NCI-H2107 (cell line): ENCODE measurements at places on chromosomes 7 and 10.

GRCh38 chr7:36474283-36475010, 84.8 kb downstream of the ANLN start:
- no peak for DNase-seq

- DNase-seq = no peak
Observed at GRCh38 chr7:105794741-105795729, 81.4 kb downstream of the ATXN7L1 start.

DNA sequence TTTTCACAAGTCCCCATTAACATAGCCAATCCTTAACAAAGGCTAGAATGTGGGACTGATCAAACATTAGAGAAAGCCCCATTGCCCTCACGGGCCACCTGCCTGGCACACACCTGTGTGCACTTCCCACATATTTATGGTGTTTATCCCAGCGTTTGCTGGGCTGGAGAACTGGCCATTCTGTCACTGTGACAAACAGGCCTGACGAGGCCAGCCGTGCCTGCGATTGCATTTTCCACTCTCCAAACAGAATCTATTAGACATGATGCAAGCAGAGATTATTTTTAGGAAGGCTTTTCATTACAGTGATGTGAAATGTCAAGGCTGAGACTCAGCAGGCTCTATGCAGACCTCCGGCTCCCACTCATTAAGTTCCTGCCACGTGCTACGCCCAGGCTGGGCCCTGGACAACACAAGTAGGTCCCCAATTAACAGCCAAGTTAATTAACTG, 20.4 kb downstream of the PTPRN2 start:
- no peak for DNase-seq

DNA sequence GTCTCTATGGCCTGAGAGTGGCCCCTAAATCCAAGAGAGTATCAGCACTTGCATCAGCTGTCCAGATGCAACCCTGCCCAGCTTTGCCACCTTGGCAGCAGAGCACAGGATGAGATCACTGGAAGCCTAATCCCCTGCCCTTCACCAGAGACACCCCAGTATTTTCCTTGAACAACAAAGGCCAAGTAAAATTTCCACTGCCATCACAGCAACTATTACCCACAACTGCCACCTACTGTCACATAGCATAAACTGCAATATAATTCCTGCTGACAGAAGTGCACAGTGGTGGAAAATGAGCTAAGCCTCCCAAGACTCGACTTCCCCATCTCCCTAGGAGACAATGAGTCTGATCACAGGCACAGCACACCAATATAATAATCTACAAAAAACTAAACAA, 462.8 kb upstream of the ZWINT start:
- DNase-seq = no peak

- DNase-seq = no peak
Observed at GRCh38 chr10:4943821-4944220, 19.4 kb upstream of the AKR1C1 start.

DNA sequence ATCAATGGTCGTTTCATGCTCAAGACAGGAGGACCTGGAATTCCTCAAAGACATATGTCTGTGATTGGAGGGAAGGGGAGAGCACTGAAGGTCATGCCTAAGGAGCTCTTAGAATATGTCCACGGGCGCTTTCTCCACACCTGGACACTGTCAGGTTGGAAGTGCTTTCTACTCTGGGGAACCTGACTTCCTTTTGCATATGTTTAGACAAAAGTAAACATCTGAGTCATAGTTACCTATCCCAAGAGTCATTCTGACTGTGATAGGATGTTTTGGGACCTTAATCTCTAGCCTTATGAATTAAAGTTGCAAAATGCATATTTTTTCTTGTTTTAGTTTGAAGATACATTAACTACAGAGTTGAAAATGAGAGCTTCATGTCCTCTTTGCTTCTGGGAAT, 251.7 kb downstream of the KLF6 start:
- no peak for DNase-seq

DNA sequence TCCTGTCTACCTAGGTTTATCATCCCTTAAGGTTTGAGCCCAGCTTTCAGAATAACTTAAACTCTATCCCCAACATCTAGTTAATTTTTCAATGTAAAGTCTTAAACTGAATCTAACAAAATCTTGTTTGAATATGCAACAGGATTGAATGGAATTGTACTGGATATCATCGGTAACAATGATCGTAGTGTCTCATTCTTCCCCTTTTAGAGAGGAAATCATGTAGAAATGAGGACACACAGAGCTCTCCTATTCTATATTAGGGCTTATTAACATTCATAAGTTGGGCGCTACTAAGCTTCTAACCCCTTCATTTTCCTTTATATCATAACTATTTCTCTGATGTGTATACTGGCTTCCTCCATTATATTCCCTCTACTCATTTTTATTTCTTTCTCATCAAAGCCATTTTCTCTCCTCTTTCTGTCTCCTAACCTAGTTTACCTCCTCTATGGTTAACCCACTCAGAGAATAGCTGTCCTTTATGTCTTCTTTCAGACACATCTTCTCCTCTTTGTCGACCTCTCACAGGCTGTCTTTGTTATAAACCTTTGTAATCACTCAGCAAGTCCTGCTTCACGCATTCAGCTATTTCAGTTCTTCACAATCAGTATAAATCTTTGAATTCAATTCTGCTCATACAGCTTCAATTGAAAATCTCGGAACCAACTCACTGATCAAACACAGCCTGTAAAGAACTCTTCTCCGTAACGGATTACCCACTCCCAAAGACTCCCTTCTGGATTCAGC, 1019.0 kb upstream of the C7orf33 start:
- DNase-seq = no peak

DNA sequence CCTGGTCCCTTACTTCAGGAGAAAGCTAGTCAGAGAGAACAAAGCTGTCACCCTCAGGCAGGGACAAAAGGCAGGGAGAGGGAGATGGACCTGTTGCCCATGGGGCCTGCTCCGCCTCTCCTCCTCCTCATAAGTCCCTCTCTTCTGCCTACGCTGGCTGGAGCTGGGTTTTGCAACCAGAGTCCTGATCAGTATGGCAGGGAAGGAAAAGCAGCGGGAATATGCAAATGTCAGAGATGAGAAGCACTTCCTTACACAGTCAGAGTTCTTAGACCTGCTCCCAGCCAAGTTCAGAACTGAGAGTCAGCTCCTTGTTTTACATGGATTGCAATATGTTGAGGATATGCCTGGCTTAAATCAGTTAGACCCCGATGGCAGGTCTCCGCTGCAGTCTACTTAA, 231.1 kb downstream of the ADAM12 start:
- no peak for DNase-seq

DNA sequence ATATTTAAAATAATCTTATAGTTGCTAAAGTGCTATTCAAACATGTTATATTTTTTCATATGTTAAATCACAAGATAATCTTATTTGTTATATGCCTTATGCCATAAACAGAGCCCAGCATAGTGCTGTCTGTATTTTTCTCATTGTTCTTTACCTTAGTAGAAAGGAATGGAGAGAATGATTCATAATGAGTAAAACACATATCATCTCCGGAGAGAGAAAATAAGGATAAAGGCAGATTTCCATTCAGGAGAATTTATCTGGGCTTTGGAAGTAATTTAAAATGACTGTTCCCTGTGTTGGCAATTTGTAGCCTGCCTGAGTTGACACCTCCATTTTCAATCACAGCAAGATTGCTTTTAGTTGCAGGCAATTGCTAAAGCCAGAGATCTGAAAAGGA, 30.2 kb downstream of the CHN2 start:
- no peak for DNase-seq

GRCh38 chr7:21603972-21604749, 61.3 kb downstream of the DNAH11 start:
- no peak for DNase-seq

- no peak for DNase-seq
Observed at GRCh38 chr7:85023916-85024315, 162.9 kb downstream of the SEMA3D start.

DNA sequence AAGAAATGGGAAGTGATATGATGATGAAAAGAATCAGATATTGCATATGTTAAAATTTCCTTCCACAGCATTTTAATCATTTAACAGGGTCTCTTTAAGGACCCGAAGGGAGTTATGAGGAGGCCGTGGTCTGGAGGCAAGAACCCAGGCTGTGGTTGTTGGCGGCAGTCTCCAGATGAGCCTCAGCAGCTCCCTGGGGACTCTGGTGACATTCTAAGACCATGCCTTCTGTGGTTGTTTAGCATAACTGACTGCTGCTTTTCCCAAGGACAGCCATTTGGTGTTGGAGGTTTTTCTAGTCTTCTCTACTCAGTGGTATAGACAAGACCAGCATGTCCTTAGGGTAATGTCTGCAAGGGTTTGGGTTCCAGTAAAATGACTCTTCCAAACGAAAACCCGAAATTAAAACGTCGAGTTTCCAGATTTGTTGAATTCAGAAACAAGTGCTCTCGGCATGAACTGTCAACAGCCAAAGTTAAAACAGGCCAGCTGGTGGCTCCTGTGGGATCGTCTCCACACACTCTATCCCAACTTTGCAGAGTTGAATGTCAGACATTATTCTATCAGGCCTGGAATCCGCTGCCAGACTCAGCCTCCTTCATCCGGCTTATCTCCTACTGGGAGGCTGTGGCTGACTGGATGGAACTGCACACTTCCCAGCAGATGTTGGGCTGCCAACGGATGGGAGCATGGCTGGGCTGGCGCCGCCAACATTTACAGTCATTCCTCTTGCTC, 183.1 kb downstream of the TAX1BP1 start:
- peak; percentile 43 for DNase-seq

- no peak for DNase-seq
Observed at GRCh38 chr7:99624484-99624883, 7.7 kb downstream of the ZSCAN25 start.

- no peak for DNase-seq
Observed at GRCh38 chr10:74081192-74081803, 69.3 kb downstream of the AP3M1 start.

- DNase-seq = no peak
Observed at GRCh38 chr7:84149573-84149972, 45.0 kb downstream of the SEMA3A start.

DNA sequence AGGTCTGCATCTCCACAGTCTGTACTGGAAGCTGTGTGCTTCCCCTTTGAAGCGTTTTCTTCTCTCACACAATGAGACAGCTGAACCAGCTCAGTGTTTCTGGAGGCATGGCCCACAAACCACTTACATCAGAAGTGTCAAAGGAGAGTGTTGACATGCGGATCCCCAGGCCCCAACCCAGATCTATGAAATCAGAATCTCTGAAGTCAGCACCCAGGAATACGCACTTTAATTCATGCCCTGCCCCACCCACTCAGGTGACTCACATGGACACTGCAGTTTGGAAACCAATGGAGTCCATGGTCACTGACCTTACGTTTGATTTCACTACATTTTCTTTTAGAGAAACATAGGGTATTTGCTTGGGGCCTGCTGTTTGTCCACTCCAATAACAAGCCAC, 19.0 kb downstream of the TLL2 start:
- DNase-seq = no peak

DNA sequence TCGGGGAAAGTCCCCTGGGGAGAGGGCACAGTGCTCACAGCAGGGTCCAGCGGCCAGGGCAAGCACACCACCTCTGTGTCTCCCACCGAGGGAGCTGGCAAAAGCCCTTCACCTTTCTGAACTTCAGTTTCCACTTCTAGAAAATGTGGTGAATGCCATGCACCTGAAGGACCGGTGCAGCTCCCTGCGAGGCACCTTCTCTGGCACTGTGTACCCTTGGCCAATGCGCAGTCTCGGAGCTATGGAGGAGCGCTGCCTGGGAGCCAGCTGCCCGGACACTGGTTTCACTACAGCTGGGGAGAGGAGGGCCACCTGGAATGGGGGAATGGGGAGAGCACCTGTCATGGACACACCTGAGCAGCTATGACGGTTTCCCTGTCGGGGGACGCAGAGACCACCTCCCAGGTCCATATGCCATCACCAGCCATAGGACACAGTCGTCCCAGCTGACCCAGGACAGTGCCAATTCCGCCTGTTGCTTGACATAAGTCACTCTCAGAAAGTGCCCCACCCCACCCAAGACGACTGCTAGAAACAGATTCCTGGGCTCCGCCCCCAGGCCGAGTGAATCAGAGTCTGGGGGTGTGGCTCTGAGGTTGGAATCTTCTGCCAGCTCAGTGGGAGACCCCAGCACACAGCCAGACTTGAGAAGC, 16.8 kb downstream of the RASGEF1A start:
- DNase-seq = no peak

DNA sequence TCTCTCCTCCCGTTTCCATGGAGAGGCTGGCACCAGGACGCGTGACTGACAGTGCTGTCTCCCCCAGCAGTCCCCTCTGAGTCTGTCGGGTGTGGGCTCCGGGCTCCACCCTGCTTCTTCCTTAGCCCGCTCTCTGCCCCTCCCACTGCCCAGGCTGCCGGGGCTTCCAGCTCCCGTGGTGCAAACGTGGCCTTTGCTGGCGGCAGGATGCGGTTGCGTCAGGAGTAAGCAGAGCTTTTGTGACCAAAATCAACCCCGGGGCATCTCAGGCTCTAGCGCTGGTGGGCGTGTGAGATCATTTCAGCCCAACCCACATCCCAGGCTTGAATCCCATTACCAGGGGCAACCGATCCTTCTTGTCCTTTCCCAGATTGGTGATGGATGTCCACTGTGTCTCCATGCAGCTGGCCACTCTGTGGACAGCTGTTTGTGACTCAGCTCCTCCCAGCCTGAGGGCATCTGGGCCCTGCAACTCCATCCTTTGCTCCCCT, 28.2 kb downstream of the PTPRE start:
- DNase-seq = no peak

GRCh38 chr10:31345886-31346285, 26.9 kb downstream of the ZEB1 start:
- no peak for DNase-seq

DNA sequence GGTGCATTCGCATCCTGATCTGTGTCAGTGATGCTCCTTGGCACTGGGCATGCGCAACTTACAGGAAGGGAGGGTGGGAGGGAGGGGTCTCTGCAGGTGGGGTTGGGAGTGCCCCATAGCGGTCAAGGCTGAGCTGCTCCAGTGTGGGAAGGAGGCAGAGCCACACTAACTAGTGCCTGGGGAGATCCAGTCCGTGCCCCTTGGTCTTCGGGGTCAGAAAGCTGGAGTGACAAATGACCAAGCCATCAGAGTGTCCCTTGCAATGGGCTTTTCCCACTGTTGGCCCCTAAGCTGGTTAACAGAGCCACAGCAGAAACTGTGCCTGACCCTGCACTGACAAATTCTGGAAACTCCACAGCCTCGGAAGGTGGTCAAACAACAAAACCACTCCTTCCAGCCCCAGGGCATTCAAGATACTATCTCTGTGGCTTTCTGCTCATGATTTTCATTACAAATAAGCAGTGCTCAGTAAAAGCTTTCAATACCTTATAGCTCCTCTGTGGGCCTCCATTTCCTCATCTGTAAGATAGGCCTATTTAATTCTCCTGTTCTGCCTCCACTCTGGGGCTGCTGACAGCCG, 138.1 kb upstream of the UNC5B start:
- no peak for DNase-seq
